ENCODE measurements at places on chromosomes 5 and 9.
A peak's percentile ranks its signal among the peaks of the same experiment; 100 is the strongest.

- no peak for DNase-seq
These were observed 25.6 kb downstream of the OR2V2 start for GRCh38 chr5:181173027-181173419.

- DNase-seq, result no peak
These were observed 997.7 kb downstream of the PTPRD start for GRCh38 chr9:9615086-9615485.

DNA sequence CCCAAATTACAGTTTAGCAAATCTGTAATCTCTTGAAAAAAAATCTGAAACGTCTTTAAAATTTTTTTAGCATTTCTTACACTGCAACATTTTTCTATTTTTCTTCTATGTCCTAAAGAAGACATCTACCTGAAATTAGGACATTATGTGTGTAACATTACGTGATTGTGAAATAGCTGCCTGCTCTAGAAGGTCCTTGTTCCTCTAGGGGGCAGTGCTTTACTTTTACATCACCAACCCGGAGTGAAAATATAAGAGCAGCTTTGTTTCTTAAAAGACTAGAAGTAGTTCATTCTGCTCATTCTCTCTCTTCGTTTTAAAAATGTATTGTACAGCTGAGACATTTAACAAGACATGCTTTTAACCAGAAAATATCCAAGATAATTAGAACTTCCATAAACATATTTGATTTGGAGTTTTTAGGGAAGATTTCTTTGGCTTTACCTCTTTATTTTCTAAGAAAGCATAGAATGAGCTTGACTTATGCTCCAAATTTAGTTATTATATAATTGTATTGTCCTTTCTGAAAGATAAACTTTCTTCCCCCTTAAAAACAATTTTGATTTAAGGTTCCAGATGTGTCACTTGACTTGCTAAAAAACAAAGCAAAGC is 48.1 kb upstream of the RIOK2 start:
- peak; percentile 19 for DNase-seq

GRCh38 chr9:136936645-136937170 is 7.8 kb downstream of the FBXW5 start:
- no peak for DNase-seq

All from HS-27A (cell line).